ENCODE measurements at places on chromosomes 7 and 10.
A peak's percentile ranks its signal among the peaks of the same experiment; 100 is the strongest.

GRCh38 chr7:152615031-152615741 is 60.8 kb downstream of the XRCC2 start:
- no peak for DNase-seq

- DNase-seq = no peak
These were observed 11.5 kb upstream of the NFKB2 start for GRCh38 chr10:102384053-102384452.

DNA sequence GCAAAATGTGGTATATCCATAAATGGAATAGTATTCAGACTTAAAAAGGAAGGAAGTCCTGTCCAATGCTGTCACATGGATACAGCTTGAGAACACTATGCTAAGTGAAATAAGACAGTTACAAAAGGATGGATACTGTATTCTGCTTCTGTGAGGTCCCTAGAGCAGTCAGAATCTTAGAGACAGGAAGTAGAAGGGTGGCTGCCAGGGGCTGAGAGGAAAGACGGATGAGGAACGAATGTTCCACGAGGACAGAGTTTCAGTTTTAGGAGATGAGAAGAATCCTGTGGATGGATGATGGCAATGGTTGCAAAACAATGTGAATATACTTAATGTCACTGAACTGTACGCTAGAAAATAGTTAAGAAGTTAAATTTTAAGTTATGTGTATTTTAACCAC is 3.8 kb downstream of the PRKCQ start:
- no peak for DNase-seq

DNA sequence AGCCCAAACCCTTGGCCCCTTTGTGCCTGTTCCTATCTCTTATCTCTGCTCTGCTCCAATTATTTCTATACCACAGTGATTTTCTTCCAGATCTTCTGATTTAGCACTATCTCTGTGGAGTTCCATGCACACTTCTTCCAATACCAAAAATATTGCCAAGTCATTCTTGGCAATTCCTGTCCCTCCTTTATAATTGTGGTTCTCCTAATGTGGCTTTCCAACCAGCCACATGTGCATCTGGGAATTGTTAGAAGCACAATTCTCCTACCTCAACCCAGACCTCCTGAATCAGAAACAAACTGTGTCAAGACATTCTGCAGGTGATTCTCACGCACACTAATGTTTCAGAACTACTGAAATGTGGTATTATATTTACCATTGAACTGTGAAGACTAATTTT is 447.8 kb upstream of the IGFBP3 start:
- DNase-seq = no peak

DNA sequence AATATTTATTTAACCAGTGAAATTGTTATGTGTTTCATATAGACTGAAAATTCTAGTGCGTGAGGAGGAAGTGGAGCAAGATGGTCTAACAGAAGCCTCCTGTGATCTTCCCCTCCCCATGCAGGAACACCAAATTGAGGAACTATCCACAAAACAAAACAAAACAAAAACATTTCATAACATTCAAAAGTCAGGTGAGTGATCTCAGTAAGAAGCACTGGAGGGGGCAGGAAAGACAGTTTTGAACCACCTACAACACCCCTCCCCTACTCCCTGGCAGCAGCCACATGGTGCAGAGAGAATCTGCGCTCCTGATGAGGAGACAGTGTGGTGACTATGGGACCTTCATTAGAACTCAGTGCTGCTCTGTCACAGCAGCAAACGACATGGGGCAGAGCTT is 221.9 kb upstream of the SEMA3C start:
- DNase-seq = no peak

DNA sequence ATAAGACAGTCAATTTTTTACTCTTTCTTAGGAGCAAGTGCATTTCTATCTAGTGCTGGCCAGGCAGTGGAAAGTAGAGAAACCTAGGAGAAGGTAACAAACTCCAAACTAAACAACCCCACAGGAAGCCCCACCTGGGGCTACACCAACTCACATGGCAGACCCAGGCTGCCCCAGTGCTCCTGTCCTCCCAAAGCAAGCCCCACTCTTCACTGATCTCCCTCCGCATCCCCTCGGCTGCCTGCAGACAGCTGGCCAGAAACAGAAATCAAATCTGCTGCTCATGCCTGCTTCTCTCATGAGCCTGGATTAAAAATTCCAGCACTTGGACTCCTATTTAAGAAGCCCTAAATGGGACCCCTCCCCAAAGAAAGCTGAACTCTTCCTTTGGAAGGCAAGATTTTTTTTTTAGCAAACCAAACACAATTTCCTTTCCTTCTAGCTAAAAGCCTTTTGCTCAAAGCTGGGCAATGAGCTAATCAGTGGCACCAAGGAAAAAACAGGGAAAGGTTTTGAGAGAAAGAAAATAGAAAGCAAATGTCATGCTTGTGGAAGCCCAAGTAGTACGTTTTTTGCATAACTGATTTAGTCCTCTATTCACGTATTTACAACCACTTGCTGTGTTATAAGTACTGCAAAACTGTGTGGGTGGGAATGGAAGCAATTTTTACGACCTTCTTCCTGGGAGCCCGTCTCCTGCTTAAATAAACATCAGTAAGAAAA is 10.8 kb downstream of the PDE1C start:
- no peak for DNase-seq

DNA sequence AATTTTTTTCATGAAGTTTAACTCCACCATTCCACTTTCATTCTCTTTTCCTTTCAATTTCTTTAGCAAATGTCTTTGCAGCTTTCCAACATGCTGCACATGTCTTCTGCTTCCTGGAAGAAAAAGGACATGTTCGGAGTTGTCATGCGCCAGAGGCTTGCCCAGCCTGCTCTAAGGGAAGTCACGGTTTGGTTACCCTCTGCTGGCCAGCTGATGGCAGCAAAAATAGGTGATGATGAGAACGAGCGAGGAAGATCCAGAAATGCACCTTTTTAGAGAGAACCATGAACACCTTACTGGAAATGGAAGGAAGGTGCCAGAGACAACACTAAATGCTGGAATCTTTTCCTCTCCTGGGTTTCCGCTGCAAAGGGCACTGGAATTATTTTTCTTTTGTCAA is 4.9 kb upstream of the ZSCAN21 start:
- no peak for DNase-seq

DNA sequence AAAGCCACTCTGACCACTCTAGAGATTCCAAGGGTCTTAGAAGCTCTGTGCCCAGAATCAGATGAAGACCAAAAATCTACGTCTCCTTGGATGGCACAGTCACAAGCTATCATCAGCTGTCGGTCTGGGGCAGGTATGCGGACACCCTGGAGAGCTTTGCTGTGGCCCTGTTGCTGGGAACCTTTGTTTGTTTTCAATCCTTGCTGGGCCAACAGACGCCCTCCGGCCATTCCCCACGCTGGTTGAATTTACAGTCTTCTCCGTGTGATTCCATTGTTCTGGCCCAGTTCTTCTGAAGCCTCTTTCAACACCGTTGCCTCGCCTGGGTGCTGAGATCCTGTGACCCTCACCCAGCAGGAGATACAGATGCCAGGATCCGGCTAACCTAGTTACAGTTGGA is 149.4 kb upstream of the PFKP start:
- DNase-seq = no peak

DNA sequence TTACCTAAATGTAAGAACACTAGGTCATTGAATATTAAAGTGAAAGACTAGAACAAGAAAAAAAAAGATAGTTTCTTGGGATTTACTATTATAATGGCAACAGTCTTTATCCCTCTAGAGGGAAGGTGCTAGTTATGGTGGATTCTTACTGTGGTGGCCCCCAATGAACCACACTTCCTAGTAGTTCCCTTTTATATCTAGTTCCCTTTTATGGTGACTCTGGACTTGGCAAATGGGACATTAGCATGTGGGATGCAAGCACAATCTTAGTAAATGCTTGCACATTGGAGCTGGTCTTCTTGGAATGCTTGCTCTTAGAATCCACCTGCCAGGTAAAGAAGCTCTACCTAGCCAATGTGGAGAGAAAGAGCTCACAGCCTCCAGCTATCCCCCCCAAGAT is 430.2 kb downstream of the LRMDA start:
- DNase-seq = no peak

DNA sequence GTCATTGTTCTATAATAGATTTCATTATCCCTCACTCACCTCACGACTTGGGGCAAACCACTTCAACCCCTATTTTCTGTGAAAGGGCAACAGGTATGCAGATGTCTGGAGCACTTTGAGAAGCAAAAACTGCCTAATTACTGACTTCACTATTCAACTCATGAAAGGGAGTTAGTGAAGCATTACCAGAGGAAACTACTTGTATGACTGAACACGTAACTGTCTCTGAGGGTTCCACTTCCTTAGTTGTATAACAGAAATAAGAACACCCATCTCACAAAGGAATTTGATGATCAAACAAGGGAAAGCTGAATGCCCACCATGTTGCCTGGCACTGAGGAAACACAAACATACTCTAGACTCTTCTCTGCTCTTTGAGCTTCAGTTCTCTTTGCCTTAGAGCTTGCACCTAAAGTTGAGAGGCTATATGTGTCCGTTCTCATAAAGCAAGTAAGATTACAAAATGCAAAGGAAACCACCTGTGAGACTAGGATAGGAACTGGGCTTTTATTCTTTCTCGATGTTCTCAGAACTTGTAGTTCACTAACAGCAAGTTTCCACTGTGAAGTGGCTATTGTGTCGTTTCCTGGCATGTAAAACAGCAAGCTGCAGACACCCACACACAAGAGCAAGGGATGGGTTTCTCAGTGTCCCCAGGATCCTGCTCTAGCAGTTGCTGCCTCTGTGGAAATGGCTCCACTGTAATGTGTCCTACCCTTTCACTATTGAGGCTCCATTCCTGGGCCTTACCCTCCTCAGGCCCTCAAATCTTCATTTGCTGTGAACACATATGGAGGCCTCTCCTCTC is 2.6 kb downstream of the TMEM243 start:
- DNase-seq = no peak

DNA sequence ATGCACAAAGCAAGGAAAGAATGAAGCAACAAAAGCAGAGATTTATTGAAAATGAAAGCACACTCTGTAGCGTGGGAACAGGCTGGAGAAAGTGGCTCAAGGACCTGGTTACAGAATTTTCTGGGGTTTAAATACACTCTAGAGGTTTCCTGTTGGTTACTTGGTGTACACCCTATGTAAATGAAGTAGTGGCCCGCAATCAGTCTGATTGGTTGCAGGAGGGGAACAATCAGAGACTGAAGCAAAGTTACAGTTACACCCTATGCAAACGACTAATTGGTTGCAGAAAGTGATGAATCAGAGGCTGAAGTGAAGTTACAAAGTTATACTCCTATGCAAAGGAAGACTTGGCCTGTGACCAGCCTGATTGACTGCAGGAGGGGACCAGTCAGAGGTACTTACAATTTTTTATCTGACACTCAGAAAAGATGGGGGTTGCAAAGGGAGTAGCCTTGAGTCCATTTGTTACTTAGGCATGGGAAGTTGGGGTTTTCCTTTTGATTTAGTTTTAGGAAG is 3.6 kb upstream of the MTPN start:
- DNase-seq = peak; percentile 28

DNA sequence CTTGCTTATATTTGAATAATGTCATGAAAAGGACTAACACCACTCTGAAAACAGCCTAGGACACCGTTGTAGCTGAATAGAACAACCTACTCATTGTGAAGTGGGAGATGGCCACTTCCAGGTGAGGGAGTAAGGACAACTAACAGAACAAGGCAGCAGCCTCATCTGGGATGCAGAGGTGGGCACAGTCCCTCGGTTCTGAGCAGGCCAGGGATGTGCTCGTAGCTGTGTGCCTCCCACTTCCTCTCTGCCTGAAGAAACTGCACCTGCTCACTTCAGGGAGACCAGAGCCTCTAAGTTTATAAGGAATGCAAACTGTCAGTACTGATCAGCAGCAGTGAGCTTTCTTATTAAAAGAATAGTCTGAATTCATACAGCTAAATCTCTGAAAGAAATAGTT is 2.5 kb downstream of the VSTM4 start:
- no peak for DNase-seq

- DNase-seq = no peak
These were observed 75.6 kb upstream of the DDC start for GRCh38 chr7:50640779-50641178.

DNA sequence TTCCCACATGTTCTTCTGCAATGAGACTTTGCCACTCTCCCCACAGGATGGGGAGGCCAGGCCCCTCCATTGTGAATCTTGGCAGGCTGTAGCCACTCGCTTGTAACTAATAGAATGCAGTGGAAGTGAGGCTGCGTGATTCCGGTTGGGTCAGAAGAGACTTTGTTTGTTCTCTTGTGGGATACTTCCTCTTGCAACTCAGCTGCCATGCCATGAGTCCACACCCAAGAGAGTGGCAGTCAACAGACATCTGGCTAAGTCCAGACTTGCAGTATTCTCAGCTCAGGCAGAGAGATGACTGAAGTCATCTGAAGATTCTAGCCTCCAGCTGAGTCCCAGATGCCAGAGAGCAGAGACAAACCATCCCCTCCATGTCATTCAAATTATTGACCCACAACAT is 153.4 kb upstream of the GDF10 start:
- no peak for DNase-seq

DNA sequence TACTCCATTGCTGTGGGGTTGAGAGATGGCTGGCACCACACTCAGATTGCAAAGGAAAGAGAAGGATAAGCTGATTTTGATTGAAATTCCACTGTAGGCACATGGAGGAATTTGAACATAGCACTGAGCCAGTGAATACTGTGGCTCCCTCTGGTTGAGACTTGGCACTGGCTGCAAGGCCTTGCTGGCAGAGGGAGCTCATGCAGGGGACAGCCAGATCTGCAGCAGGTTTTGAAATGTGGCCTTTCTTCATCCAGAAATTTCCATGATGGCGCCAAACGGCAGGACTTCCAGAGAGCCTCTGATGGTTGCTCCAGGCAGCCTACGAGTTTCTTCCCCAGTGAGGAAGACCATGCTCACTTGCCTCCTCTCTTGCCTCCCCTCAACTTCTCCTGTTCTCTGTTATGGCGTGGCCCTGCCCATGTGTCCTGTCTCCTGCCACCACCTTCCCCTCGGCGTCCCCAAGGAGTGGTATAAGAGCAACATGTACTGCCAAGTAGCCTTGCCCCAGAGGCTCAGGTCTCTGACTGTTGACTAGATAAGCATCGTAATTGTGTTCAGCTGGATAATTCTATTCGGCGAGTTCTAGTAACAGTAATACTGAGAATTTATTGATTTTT is 265.6 kb downstream of the CCDC3 start:
- no peak for DNase-seq

GRCh38 chr10:97596101-97597082 is 6.9 kb downstream of the C10orf62 start:
- no peak for DNase-seq
